B cell (primary cell): ENCODE measurements at places on chromosomes 5 and 9. TPM values are rescaled to one million over a fixed set of nuclear protein-coding genes. Genes with fewer than 3 reads are reported as not detected.

- no peak for DNase-seq
These were observed 462.8 kb downstream of the ISL1 start for GRCh38 chr5:51846015-51846414.

DNA sequence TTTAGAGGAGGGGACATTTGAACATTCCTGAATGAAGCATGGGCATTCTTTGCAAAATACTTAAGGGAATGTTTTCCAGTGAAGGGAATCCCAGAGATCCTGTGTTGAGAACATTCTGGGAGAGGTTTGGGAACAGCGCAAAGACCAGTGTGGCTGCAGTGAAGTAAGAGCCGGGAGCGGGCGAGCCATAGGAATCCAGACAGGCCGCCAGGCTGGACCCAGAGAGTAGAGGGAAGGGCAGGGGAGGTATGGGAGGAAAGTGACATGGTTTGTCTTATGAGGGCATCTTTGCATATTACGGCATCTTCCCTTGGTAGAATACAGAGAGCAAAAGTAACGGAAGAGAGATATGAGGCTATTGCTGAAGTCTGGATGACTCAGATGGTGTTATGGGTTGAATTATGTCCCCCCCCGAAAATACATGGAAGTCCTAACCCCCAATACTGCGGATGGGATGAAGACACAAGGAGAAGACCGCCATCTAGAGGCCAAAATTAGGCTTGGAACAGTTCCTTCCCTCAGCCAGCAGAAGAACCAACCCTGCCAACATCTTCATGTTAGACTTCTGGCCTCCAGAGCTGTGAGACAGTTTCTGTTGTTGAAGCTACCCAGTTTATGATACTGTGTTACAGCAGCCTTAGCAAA, 268.2 kb downstream of the MAST4 start:
- peak; percentile 20 for DNase-seq

GRCh38 chr5:78757269-78758053, 108.9 kb upstream of the LHFPL2 start:
- peak; percentile 27 for DNase-seq

DNA sequence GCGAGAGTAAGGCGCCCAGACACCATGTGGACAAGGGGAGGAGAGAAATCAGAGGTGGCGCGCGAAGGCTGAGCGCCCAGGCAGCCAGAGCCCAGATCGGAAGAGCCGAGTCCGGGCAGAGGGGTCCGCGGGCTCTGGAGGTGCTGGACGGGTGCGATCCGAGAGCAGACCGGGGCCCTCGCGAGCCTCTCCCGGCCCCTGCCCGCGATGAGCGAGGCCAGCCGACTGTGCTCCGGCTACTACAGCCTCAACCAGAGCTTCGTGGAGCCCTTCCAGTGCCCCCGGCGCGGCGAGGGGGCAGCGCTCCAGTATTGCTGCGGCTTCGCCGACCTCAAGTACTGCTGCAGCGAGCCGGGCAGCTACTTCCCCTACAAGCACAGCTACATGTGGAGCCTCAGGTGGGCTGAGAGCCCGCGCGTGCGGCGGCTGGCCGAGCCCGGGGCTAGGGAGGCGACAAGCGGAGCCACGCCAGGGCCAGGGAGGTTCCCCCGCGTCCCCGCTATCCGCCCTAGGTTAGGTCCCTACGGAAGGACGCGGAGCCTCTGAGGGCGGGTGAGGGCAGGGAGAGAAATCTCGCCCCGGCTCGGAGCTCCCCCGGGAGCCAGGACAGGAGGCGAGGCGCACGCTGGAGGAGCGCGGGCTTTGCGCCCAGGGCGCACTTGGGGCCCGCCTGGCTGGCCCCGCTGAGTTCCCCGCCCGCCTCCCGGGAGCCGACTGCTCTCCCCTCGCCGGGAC, at the start of gene SHISAL2B:
Gene SHISAL2B (plus strand): TSS at position 87 of the 735 bp plus-strand sequence. CDS start 121 bp downstream, at position 208.
- DNase-seq: peak; percentile 7

DNA sequence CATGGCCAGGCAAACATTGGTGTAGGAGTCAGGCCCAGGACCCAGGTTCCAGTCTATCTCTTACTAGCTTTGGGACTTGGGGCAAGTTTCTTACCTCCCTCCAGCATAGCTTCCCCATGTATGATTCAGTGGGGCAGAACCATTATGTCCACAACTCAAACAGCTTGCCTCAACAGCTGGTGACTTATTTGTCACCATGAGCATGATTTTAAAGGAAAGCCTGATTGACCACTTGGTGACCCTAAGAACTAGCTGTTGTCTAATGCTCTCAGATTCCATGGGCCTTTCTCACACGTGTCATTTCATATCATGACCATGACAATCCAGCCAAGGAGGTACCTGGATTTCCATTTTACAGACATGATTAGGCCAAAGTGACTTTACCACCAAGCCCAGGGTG, 126.4 kb downstream of the TTLL11 start:
- DNase-seq: no peak

DNA sequence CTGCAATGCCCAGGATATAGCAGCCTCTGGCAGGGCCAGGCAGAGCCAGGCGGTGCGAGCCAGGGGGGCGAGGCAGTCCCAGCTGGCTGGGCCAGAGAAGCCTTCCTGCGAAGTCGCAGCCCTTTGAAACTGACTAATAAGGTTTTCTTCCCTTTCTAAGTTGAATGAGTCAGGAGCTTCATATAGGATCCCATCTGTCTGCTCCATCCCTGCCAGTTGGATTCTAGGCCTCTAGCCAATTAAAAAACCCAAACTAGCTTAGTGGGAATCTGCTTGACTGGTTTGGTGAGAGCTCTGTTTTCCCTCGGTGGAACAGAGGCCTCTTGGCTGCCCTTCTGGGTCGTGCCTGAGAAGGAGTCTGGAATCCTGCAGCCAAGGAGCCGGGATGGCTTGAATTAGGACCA, 70.1 kb upstream of the RAPGEF1 start:
- DNase-seq: no peak

DNA sequence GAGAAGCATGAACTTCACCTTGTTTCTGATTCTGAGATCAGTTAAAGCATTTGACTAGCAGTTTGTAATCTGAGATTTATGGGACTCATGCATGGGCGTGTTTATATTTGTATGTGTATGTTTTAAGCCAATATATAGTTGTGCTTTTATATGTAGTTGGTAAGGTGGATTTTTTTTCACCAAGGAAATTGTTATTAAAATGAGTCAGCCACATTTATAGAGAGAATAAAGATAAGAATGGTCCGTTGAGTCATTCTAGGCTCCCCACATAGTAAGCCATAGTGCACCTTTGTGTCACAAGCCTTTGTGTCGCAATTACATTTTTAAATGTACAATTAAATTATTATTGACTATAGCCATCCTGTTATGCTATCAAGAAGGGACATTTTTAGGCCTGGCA, 89.0 kb downstream of the NLN start:
- no peak for DNase-seq

DNA sequence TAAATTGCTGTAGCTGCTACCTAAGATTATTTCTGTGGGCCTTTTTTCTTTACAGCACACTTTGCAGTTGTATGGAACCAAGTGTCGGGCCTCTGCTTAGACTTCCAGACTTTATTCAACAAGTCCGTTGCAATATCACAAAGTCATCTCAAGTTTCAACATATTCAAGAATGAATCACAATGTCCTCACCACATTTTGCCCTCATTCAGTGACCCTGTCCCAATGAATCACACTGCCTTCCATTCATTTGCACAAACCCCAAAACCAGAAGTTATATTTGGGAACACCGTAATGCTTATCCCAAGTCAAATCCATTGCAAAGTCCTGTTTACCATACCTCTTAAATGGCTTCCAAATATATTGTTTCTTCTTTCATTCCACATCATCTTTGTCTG, 439.6 kb downstream of the CSNK1G3 start:
- DNase-seq: no peak

- no peak for DNase-seq
These were observed 19.1 kb downstream of the SH3GL2 start for GRCh38 chr9:17597977-17598376.

DNA sequence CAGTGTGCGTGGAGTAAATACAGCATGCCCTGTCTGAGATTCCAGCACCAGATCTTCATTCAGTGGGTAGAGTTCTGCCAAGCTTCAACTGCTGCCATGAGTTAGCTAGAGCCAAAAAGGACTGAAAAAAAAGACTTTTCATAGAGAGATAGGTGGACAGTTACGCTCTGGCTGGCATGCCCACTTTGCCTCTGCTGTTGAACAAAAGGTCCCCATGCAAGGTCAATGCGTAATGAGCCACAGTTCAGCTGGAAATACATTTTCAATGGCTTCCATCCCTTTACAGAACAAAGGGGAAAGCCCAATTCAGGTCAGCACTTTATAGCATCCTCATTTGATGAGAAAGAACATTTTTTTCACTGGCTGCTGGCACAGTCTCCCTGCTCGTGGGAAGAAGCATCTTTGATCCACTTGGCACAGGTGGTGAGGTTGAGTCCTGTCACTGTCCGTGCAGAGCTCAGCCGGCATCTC, 86.9 kb upstream of the ERCC6L2 start:
- DNase-seq: no peak

C5orf46 gene
- not detected in 2 replicates for total RNA-seq

NFIL3 gene
- 2.7 and 3.4 TPM in 2 replicates for total RNA-seq

INSYN2B gene
- total RNA-seq: not detected in 2 replicates

IL13 gene
- total RNA-seq: 0.42 TPM in 1 of 2 replicates, not detected in the other

DNAJC21 gene
- 58.3 and 59.3 TPM in 2 replicates for total RNA-seq

OR5C1 gene
- total RNA-seq: not detected in 2 replicates
